ENCODE measurements at places on chromosomes 1 and 21. TPM values are rescaled to one million over a fixed set of nuclear protein-coding genes. Genes with fewer than 3 reads are reported as not detected.

GRCh38 chr1:231180034-231180433, 18.2 kb downstream of the TRIM67 start:
- DNase-seq = no peak

DNA sequence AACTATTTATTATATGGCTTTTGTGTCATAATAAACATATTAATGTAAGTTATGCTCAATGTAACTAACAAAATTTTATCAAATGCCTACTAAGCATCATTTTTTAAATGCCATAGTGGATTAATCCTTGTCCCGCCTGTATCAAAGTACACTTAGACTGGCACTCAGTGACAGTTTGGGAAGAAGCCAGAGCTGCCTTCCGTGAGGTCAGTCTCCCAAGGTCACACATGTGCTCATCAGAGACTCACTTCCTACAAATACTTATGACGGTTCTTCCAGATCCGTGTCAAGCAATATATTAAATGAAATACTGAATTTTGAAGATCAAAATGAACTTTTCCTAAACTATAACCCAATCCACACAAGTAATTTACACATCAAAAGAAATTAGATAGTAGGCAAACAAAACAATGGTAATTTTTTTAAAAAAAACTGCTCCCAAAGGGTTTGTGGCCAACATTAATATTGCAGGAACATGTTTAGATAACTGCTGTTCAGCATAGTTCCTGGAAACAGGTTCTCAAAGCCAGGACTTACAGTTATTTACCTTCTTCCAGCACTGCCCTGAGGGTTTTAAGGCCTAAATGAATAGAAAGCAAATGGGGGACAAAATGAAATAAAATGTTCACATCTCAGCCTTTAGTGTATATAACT, 27.2 kb downstream of the WLS start:
- no peak for DNase-seq

Gene SLC44A3
- 1.5 TPM for total RNA-seq

GRCh38 chr1:109655615-109656519, at the start of gene GSTM4:
TSS of gene GSTM4 (plus strand) at chr1:109656099. CDS start at chr1:109656390, 291 bp downstream.
- DNase-seq = peak; percentile 64

- no peak for DNase-seq
Measured at GRCh38 chr1:74690909-74691308, 17.3 kb upstream of the ERICH3 start.

Gene LCE1B
- not detected for total RNA-seq

Gene GBP5
- total RNA-seq = 0.13 TPM

GRCh38 chr1:56254130-56254529, 325.2 kb downstream of the PLPP3 start:
- no peak for DNase-seq

Gene NUF2
- total RNA-seq = 82.9 TPM

Gene MPL
- not detected for total RNA-seq

Gene PLEKHA6
- 36.2 TPM for total RNA-seq

- DNase-seq = peak; percentile 41
Measured at GRCh38 chr21:37458669-37459276, 92.2 kb downstream of the DYRK1A start.

Gene CLDN8
- total RNA-seq = not detected

- DNase-seq = no peak
Measured at GRCh38 chr1:151944126-151944856, 35.0 kb upstream of the THEM4 start.

- DNase-seq = no peak
Measured at GRCh38 chr1:17427696-17428660, 11.5 kb downstream of the RCC2 start.

DNA sequence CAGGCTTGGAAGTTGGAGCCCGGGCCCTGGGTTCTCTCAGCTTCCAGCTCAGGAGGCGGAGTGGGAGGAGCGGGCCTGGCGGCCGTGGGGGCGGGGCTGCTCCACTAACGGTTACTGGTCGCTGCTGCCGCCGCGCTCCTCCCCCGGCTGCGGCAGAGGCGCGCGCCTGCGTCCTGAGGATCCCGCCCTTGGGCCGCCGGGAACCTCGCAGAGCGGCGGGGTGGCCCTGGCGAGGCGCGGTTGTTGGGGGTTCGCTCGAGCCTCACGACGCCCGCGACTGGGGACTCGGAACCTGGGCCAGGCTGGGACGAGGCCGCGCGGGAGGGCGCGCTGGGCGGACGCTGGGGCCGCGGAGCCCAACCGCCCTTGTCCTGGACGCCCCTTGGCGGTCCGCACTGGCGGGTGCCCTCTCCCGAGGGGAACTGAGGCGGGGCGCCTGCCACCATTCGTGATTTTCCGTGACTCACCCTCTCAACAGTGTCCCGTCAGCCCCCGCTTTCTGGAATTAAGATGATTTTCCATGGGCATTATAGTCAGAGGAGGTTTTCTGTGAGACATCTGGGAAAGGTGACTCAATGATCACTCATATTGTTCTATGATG, 34.1 kb downstream of the OR2G3 start:
- no peak for DNase-seq

Gene GJA8
- total RNA-seq = not detected

GRCh38 chr1:78792756-78793155, 143.1 kb downstream of the IFI44 start:
- DNase-seq = no peak

DNA sequence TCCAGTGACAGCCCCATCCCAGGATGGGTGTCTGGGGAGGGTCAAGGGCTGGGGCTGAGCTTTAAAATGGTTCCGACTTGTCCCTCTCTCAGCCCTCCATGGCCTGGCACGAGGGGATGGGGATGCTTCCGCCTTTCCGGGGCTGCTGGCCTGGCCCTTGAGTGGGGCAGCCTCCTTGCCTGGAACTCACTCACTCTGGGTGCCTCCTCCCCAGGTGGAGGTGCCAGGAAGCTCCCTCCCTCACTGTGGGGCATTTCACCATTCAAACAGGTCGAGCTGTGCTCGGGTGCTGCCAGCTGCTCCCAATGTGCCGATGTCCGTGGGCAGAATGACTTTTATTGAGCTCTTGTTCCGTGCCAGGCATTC, 24.2 kb downstream of the PCSK9 start:
- no peak for DNase-seq

DNA sequence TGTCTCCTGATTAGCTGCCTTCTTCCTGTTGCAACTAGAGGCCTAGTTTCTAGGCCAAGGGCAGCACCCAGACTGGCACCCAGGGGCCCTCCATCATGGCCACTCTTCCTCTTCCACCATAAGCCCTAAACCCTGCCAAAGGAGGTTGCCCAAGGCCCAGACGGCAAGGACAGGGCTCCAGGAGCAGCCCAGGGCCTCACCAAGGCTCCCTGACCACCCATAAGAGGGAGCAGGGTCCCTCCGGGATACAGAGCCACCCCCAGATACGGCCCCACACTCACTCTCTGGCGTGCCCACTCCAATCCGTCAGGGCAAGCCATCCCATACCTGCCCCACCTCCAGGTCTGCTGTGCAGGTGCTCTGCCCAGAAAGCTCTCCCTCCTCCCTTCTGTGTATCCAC, 79.9 kb downstream of the ITPKB start:
- no peak for DNase-seq

Gene IFNLR1
- not detected for total RNA-seq

Gene NIBAN1
- 0.06 TPM for total RNA-seq

GRCh38 chr1:213776969-213777368, 210.8 kb upstream of the PROX1 start:
- DNase-seq = no peak

Gene TP73
- 2.4 TPM for total RNA-seq

- no peak for DNase-seq
Measured at GRCh38 chr1:228416217-228416933, at the start of gene TRIM17. TSS of gene TRIM17 (minus strand) at chr1:228416861. CDS start at chr1:228415072, 1,789 bp downstream.

DNA sequence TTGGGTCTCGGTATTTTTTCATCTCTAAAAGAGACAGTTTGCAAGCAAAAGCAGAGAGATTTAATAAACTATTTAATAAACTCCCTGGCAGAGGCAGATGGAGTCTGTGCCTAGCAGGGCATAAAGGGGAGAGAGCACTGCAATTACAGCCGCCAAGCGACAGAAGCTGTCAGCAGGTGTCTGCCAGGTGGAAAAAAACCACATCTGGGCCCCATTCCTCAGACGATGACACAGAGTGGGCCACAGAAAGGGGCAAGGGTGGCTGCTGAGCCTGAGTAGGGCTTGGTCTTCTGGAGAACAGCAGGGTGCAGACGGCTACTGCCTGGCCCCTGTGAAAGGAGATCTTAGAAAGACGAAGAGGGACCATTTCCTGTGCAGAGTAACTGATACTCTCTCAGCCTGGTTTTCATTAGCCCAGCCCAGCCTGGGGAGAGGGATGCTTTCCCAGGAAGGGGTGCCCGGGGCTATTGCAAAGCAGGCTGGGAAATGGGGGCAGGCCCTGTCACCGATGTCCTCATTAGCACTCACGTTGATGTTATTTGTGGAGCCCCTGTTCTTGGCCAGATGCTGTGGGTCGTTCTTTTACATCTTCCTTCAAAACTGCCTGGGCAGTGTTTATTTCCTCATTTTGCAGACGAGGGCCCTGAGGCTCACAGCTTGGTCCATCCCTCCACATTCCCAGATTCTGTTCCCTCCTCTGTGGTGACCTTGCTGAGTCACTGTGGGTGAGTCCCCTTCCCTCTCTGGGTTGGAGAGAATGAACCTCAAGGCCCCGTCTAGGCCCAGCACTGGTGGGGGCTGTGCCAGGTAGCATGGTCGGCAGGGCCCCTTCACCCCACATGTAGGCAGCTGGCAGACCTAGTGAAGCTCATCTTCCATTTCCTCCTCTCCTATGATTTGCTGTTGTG, 472.7 kb downstream of the PTPRU start:
- peak; percentile 88 for DNase-seq

DNA sequence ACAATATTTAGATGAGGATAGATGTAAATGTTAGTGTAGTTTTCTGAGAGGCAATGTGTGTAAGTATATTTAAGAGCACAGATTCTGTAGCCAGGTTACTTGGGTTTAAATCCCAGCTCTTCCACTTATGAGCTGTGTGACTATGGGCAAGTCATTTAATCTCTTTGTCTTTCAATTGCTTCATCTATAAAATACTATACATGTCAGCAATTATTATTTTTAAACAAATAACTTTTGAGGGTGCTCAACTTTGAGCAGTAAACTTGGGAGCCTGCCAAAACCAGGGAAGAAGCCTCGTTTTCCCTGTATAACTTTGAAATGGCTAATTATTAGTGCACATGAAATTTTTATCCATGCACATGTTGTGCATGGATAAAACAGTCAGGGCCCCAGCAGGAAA, 222.8 kb downstream of the FOXD2 start:
- no peak for DNase-seq

DNA sequence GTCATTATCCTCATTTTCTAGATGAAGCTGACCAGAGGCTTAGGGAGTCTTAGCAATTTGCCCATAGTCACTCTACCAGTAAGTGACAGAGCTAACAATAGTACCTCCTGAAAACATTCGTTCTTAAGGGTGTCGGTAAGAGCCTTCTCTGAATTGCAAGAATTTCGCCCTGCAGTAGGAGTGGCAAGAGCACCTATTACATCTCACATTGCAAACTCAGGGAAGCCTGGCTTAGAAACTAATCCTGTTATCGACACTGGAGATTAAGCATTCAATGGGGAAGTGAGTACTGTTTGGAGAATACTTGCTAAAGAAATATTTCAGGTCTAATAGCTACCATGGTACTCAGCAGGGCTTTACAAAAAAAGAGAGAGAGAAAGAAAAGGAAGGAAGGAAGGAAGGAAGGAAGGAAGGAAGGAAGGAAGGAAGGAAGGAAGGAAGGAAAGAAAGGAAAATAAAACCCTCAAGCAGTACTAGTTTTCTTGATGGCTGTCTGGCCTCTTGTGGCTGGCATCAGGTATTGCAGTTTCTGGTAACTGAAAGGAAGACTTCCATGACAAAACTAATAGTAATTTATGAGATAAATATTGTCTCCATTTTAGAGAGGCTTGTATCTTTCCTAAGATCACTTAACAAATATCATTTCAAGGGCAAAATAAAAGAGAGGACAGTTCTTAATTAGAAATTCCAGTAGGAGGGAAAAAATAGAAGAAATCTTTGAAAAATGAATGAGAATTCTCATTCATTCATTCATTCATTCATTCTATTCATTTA, 10.4 kb downstream of the C1orf226 start:
- peak; percentile 56 for DNase-seq

Gene PCBP3
- 2.8 TPM for total RNA-seq

GRCh38 chr1:27634177-27634984, 604 bp downstream of the FGR start:
- no peak for DNase-seq

DNA sequence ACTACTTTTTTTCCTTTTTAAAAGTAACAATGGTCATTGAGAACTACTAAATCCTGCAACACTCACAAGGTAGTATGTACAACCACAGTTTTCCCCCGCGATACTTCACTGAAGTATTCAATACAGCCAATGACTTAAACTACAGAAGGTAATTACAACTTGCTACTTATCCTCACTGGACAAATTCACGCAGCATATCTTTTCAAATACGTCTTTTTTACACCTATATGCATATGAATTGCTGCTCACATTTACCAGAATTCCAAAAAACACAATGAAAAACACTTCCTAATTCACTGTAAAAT, 12.4 kb downstream of the NRIP1 start:
- no peak for DNase-seq

Gene TCP10L
- total RNA-seq = not detected

Gene SCYL3
- total RNA-seq = 5.9 TPM

GRCh38 chr1:230067871-230068620, 1.0 kb downstream of the GALNT2 start:
- peak; percentile 24 for DNase-seq

- no peak for DNase-seq
Measured at GRCh38 chr1:1430992-1431844, 4.3 kb upstream of the VWA1 start.

DNA sequence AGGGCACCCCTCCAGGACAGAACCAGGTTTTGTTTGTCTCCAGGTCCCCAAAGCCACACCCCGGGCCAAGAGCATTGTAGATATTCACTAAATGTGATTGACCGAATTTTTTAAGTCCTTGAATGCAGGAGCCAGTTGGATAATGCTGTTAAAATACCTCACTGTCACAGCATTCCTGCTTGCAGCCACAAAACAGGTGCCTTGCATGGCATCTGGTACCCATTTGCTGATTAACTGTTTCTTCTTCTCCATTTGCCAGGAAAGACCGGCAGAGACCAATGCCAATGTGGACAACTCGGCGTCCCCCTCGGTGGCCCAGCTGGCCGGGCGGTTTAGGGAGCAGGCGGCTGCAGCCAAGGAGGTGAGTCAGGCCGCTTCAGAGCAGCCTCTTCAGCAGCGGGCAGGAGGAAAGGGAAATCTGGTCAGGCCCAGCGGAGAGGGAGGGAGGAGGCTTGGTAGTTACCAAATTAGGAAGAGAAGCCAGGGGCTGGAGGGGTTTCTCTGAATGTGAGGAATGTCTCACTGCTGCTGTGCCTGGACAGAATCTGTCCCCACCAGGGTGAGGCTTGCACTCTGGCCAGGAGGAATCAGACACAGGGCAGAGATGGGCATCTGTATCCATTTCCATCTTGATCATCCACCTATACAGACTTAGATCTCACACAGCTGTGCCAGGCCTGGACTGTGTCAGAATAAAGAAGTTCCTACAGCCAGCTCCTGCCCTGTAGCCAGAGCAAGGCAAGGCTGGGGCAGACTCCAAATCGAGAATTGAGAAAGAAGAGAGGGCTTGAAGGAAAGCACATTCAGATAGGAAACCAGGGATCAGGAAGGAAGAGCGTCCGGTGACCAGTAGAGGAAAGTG, 37.9 kb upstream of the MPZL1 start:
- peak; percentile 95 for DNase-seq

GRCh38 chr1:10387677-10388386, 11.0 kb upstream of the PGD start:
- peak; percentile 75 for DNase-seq

GRCh38 chr1:56180520-56181190, 398.7 kb downstream of the PLPP3 start:
- DNase-seq = no peak
